ENCODE measurements at places on chromosomes 11 and 22.

GRCh38 chr11:120062561-120062930 lies 75.4 kb downstream of the TRIM29 start:
- no peak for DNase-seq

- no peak for DNase-seq
Observed at GRCh38 chr11:13962562-13963168, at the start of gene SPON1. TSS of gene SPON1 (plus strand) at chr11:13962723. CDS start at chr11:13962905, 182 bp downstream.

DNA sequence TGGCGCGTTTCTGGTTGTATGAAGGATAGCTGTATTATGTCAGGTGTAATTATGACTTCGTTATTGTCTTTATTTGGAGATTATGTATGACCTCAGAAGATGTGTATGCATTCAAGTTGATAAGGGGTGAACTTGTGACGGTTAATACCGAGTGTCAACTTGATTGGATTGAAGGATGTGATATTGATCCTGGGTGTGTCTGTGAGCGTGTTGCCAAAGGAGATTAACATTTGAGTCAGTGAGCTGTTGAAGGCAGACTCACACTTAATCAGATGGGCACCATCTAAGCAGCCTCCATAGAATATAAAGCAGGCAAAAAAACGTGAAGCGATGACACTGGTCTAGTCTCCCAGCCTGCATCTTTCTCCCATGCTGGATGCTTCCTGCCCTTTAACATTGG lies 15.3 kb upstream of the CD82 start:
- DNase-seq, result no peak

DNA sequence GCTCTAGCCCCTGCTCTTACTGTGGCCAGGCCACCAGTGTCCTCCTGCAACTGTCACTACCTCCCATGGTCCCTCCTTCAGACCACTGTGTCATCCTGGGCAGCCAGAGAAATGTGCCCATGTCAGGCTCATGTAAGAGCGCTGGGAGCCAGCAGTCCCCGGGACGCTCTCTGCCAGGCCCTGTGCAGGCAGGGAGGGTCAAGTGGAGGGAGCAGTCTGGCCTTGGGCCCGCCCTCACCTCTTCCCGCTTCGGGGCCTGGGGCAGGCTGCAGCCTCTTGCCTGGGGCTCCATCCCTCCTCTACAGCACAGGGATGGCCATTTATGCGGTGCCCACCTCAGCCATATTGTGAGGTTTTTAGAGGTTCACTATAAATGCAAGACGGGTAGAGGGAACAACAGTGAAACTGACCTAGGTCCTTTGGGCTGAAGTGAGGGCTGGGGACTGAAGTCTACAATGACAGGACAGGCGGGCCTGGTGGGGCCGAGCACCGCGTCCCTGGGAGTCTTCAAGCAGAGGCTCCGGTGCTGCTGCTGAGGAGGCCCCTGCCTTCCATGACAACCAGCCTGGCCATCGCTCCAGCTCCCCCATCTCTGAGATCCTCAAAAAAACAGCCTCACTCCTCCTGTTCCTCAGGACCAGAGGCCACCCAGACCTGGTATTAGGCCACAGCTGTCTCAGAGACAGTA lies 54.9 kb upstream of the TTLL12 start:
- DNase-seq, result no peak

DNA sequence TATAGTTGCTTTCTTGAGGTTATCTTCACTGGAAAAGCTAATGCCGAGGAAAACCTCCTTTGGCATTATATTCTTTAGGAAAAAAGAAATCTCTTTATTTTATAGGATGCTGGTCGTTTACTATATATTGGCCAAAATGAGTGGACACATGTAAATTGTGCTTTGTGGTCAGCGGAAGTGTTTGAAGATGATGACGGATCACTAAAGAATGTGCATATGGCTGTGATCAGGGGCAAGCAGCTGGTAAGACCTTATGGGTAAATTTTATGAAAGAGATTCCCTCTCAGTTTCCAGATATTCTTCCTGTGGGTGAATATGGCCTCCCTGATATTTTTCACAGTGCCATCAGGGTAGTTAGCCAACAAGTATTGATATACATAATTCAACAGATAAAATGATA lies 29.4 kb upstream of the TTC36 start:
- peak; percentile 57 for DNase-seq

DNA sequence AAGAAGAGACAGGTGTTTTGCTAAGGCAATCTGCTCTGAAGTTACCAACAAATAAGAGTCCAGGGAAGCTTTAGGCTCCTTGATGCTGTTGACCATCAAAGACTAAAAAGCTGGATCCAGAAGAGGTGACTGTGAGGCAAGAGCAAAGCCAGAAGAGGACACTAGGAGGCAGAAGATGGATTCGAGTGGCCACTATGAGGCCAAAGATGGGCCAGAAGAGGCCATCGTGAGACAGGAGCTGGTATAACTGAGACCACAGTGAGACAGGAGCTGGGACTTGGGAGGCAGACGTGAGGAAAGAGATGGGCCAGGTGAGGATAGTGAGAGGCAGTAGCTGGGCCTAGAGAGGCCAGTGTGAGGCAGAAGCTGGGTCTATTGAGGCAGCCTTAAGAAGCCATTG lies 37.7 kb downstream of the OR4C45 start:
- DNase-seq, result no peak

- DNase-seq, result no peak
Observed at GRCh38 chr11:12390687-12391110, 13.3 kb downstream of the PARVA start.

DNA sequence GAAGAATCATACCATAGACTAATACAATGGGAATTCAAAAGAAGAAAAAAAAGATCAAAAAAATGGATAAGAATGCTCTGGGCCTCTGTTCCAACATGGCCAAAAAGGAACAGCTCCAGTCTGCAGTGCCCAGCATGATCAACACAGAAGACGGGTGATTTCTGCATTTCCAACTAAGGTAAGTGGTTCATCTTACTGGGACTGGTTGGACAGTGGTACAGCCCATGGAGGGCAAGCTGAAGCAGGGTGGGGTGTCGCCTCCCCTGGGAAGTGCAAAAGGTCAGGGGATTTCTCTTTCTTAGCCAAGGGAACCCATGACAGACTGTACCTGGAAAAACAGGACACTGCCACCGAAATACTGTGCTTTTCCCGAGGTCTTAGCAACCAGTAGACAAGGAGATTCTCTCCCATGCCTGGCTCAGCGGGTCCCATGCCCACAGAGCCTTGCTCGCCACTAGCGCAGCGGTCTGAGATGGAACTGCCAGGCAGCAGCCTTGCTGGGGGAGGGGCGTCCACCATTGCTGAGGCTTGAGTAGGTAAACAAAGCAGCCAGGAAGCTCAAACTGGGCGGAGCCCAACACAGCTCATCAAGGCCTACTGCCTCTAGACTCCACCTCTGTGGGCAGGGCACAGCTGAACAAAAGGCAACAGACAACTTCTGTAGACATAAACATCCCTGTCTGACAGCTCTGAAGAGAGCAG lies 428.4 kb downstream of the MN1 start:
- DNase-seq, result no peak

DNA sequence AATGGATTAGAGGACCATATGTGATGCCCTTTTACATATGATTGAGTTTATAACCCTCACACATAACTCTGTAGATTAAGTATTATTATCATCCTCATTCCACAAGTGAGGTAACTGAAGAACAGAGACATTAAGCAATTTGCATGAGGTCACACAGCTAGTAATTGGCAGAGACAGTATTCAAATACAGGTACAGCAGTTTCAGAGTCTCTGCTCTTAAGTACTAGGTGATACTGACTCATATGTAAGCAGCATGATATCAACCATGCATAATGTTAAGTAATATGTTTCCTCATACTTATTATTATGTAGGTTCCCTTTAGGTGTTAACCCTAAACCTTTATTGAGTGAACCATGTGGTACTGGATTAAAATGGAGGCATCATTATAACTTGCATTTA lies 1562.4 kb upstream of the RAG2 start:
- no peak for DNase-seq

- no peak for DNase-seq
Observed at GRCh38 chr22:46075764-46076531, 74.4 kb upstream of the PPARA start.

GRCh38 chr11:97414801-97415200 lies 1025.0 kb downstream of the JRKL start:
- no peak for DNase-seq

- DNase-seq, result no peak
Observed at GRCh38 chr11:40417627-40418026, 1041.8 kb downstream of the LRRC4C start.

- DNase-seq, result no peak
Observed at GRCh38 chr22:39250131-39250530, 5.3 kb upstream of the PDGFB start.

DNA sequence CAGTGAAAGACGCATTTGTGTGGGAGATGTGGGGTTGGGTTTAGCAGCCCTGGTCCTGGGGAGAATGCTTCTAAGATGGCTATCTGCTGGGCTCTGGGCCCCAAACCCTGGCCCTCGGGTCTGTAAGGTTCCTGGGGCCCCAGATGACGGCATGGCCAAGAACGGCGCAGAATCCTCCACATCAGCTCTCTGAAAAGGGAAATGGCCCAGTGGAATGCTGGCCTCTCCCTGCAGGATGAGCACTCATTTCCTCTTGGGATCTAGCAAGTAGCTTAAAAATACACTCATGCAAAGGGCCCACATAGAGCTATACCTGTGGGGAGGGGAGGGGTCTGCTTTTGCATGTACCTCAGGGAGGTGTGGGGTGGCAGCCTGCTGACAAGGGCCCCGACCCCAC lies 37.5 kb upstream of the LINC01488 start:
- DNase-seq, result peak; percentile 27

DNA sequence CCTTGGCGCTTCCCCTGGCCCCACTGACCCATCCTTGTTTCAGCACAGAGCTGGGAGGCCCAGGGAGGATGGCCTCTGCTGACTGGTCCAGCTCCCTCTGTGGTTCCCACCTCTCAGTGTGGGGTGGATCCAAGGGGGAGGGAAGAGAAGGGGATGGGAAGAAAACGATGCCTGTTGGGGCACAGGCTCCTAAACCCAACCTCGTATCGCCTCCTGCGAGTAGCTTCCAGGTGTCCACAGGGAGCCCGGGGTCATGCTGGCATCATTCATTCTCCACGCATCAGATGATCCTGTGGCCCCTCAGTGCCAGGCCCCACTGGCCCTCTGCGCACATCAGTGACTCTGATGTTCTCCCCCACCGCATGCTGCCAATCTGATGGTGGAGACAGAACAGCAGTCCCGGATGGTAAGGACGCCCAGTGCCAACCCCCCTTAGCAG lies 5.1 kb downstream of the MYEOV start:
- no peak for DNase-seq

- DNase-seq, result no peak
Observed at GRCh38 chr11:73116636-73117035, 25.5 kb downstream of the FCHSD2 start.

- DNase-seq, result no peak
Observed at GRCh38 chr22:37640591-37641560, 1.4 kb downstream of the SH3BP1 start.

DNA sequence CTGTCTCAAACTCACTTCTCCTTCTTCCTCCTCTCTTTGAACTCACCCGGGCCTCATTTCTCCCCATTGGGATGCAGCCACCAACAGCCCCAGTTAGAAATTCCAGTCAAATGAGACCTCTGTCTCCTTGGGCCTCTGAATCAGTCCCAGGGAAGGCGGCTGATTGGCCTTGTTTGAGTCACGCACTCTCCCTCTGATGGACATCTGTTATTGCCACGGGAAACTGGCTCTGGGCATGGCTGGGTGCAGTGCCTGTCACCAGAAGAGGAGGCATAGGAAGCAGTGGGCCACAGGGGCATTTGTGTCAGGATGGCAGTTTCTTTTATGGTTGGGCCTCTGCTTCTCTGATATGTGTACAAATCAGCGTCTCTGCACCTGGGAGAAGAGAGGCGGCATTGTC lies 9.6 kb upstream of the WNT11 start:
- DNase-seq, result peak; percentile 58

- DNase-seq, result no peak
Observed at GRCh38 chr11:39361557-39361956, 2097.9 kb downstream of the LRRC4C start.

DNA sequence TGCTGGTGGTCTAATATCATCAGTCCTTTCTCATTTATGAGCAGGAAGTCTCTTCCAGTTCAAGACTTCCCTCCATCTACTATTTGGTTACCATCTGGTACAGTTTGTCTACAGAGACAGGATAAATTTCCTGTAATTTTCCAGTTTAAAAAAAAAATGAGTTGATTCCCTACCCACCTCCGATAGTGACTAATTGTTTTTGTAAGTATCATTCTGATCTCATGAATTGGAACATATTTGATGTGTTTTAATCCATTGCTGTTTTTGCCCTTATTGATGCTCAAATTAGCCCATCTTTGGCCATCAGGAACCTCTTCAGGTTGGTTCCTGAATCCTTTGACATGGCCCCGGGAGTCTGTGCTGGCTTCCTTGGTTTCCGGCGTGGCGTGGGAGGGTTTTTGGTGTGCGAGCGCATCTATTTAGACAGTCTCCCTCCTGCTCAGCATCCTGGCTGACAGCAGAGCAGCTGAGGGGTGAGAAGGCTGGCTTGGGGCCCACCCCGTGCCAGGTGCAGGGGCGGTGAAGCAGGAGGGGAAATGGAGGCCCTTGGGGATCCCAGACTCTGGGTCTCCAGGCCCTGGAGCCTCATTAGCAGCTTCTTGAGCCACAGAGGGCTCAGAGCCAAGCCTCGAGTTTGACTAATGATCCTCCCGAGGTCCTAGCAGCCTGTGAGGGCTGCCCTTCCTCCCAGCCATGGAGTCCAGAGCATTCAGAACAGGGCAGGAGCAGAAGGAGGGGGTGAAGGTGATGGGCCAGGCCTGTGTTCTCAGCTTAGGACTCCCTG lies 6.8 kb downstream of the OMP start:
- no peak for DNase-seq

DNA sequence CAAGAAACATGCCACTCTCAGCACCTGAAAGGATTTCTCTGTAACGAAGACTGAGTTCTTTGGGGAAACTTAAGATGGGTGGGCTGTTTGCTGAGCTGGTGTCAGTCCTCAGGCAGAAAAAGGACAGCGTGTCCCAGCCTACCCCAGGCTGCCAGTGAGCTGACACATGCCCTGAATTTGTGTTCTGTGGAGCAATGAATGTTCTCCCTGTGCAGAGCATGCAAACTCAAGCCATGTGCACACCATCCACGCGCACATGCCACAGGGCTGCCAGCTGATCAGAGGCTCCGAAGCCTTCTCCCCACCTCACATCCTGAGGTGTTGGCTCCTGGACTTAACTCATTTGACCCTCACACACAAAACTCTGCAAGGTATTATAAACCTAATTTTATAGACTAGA lies 104.9 kb downstream of the KCNC1 start:
- no peak for DNase-seq

- DNase-seq, result no peak
Observed at GRCh38 chr11:70582886-70583641, 184.7 kb downstream of the CTTN start.

- no peak for DNase-seq
Observed at GRCh38 chr11:20729597-20730105, 60.3 kb downstream of the NELL1 start.

- no peak for DNase-seq
Observed at GRCh38 chr11:36565031-36565610, 2.7 kb upstream of the RAG1 start.

Measured in GM04504 (cell line).